CD14-positive monocyte (primary cell): ENCODE measurements at places on chromosomes 1 and 21.
A peak's percentile ranks its signal among the peaks of the same experiment; 100 is the strongest.

DNA sequence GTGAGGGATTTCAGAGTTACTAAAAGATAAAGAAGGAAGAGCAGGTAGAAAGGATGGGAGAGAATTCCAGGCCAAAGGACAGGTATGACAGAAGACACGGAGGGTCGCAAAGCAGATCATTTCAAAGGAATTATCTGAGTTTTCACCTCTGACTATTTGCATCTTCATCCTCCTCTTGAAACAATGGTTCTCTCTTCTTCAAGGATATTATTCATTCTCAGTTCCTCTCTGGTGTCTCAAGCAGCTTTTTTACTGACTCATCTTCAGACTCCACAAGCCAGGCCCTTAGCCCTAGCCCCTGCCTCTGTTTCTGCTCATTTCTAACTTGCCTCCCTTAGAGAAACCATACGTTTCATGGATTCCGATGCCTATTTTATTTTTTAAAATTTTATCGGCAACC is 15.0 kb downstream of the DDX59 start:
- DNase-seq: peak; percentile 36

- DNase-seq: no peak
These were observed 5.4 kb downstream of the ZSWIM5 start for GRCh38 chr1:45200906-45201500.

DNA sequence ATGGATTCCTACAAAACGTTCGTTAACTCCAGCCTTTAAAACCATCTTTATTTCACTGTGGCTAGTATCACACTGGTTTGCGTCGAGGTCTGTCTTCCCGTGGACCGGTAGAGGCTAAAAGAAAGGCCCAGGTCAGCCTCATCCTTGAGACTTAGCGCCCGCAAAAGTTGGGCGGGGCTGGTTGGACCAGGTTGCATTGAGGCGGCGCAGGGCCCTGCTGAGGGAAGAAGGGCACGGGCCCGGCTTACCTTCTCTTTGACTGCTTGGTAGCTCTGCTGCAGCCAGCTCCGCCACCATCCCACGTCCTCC is 455 bp downstream of the BSDC1 start:
- DNase-seq: no peak

- DNase-seq: no peak
These were observed 58.7 kb upstream of the STUM start for GRCh38 chr1:226489718-226490425.

- no peak for DNase-seq
These were observed 13.6 kb downstream of the OXCT2 start for GRCh38 chr1:39757501-39757900.

- no peak for DNase-seq
These were observed 463.5 kb downstream of the SMYD3 start for GRCh38 chr1:246043556-246043955.

DNA sequence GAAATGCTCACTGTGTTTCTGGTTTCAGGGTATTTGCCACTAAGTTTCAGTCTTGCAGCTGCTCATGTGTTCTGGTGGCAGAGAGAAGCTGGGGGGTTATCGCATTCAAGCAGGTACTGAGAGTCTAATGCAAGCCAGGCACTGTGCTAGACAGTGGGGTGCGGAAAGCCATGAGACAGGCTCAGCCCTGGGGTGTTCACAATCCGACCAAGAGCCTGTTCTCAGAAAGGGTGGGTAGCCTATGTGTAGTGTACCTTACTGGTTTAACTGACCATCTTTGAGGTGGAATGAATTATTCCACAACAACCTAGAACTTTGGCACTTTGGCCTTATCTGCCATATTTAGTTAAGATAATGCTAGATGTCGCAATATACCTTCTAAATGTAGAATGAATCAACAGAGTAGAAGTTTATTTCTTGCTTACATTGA is 55.3 kb upstream of the ROR1 start:
- no peak for DNase-seq

GRCh38 chr1:27652111-27652864 is 17.3 kb upstream of the FGR start:
- DNase-seq: peak; percentile 36

- peak; percentile 18 for DNase-seq
These were observed 19.2 kb downstream of the SLC19A2 start for GRCh38 chr1:169466259-169467230.

DNA sequence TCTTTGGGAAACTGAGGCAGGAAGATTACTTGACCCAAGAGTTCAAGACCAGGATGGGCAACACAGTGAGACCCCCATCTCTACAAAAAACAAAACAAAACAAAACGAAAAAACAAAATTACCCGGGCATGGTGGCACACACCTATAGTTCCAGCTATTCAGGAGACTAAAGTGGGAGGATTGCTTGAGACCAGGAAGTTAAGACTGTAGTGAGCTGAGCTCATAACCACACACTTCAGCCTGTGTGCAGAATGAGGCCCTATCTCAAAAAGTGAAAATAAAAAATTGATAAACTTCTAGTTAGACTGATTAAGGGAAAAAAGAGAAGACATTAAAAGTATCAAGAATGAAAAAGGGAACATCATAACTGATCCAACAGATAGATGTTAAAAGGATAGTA is 154.0 kb downstream of the RHOU start:
- DNase-seq: no peak

- DNase-seq: peak; percentile 60
These were observed 15.7 kb upstream of the RCAN1 start for GRCh38 chr21:34630536-34631143.

DNA sequence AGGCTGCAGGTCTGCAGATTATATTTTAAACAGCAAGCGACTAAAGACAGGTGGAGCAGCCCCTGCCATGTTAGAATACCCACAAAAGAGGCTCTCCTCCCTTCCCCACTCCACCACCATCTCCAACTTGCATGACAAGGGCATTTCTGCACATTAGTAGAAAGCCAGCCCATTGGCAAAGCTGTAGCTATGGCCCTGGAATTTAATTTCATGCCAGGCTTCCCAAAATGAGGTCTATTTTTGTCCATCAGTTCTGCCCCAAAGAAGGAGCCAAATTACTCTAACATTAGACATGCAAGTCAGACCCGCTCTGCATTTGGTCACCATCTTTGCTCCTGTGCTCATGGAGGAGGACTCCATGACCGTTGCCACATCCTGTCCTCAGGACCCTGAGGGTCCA is 115.2 kb downstream of the LAMC2 start:
- no peak for DNase-seq

- no peak for DNase-seq
These were observed 25.1 kb downstream of the SLC45A1 start for GRCh38 chr1:8343044-8343443.

DNA sequence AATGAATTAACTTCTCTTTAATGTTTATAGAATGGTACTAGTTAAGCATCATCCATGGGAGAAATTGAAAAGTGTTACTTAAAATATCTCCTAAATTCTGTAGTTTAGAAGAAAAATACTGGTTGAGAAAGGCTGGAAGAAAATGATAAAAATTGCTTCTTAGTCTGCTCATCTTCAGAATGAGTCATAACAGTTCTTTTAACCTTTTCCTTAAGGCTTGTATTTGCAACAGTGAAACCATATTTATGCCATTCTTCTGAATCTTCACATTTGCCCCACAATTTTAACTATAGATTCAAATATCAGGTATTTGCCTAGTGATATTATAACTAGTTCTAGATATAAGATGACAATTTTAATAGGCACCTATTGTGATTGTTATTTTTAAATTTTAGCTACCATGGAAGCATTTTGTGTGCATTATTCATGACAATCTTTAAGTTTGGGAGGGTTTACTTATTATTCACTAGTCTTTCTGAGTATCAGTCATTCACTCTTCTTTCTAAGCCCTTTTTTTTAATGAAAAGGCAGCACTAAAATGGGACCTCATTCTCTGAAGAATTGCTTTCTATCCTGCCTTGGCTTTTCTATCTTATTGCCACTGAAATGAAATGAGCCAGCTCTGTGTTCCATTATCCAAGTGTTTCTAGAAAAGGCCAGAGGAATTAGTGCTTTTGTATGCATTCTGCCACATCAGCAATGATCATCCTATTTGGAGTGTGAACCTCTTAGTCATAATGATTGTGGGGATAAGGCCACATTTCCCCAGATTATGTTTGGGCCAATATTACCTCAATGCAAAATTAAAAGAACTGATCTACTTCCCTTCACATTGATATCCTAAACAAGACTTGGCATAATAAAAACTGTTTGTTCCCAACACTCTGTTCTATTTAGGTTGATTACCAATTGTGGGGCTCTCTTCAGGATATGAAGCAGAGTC is 58.4 kb downstream of the SAMSN1 start:
- no peak for DNase-seq

DNA sequence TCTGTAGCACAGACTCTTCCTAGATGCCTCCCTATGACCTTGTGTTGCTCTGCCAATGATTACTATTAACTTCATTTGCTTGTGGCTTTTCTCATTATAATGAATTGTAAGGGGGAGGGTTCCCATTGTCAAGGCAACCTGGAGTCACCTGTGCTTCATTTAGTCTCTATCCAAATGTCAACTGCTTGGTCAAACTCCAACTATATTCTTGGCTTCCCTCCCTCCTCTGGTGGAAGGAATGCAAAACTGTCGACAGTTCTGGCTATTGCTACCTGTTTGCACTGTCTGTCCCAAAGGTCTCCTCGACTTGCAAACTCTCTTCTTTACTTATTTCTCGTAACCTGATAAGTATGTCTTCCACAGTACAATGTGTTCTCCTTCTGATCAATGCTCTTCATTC is 100.3 kb downstream of the CACNA1E start:
- no peak for DNase-seq

DNA sequence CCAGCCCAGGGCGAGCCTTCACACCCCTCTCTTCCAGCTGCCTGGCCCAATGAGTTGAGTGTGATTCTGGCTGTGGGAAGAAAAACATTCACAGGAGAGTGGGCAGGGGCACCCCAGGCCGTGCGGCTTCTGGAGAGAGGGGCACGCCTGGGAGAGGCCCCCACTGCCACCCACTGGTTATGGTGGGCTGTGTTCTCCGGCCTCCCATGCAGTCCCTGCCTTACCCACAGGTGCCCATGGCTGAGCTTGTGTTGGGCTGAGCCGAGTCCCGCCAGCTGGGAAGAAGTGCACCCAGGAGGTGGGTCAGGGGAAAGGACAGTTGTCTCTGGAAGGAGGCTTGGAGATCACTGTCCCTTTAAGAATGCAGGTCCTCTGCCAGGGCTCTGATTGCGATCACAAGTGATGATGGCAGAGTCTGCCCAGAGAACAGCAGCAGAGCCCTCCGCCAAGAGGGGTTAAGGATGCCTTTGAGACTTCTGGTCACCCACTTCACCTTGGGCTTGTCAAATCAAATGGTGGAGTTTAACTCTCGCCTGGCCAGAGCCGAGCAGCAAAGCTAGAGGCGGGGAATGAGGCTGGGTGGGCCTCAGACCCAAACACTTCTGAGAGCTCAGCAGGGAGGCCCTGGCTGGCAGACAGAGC is 124.7 kb upstream of the ARHGEF16 start:
- DNase-seq: no peak

- DNase-seq: no peak
These were observed 287.6 kb downstream of the AKT3 start for GRCh38 chr1:243562473-243562872.
